ENCODE measurements at places on chromosomes 7 and 10. TPM values are rescaled to one million over a fixed set of nuclear protein-coding genes. Genes with fewer than 3 reads are reported as not detected.

- peaks cover 23% of the 10 kb centered on the region for H3K4me1 ChIP-seq
- no peak for DNase-seq
- H3K27ac ChIP-seq, result peak overlapping the region; percentile 62
- peaks cover 54% of the 10 kb centered on the region for H3K36me3 ChIP-seq
These were observed 7.3 kb downstream of the SEPHS1 start for GRCh38 chr10:13340626-13341376.

- H3K36me3 ChIP-seq, result no peaks in the 10 kb centered on the region
- H3K27ac ChIP-seq, result no peak overlapping the region
- no peaks in the 10 kb centered on the region for H3K27me3 ChIP-seq
- H3K4me3 ChIP-seq, result no peak overlapping the region
- DNase-seq, result no peak
These were observed 1113.5 kb upstream of the AUTS2 start for GRCh38 chr7:68484731-68485130.

- peak; percentile 15 for DNase-seq
- peaks cover 2% of the 10 kb centered on the region for H3K27me3 ChIP-seq
- H3K36me3 ChIP-seq, result peaks cover 40% of the 10 kb centered on the region
These were observed 117.9 kb upstream of the AGR3 start for GRCh38 chr7:16999541-17000267.

GRCh38 chr7:1733206-1733907 lies 63.3 kb downstream of the ELFN1 start:
- no peak overlapping the region for H3K27ac ChIP-seq
- H3K4me1 ChIP-seq, result peaks cover under 1% of the 10 kb centered on the region
- H3K36me3 ChIP-seq, result no peaks in the 10 kb centered on the region
- H3K27me3 ChIP-seq, result no peaks in the 10 kb centered on the region

SEMA3E gene
- total RNA-seq, result not detected

NFKB2 gene
- 323 TPM for total RNA-seq

DNA sequence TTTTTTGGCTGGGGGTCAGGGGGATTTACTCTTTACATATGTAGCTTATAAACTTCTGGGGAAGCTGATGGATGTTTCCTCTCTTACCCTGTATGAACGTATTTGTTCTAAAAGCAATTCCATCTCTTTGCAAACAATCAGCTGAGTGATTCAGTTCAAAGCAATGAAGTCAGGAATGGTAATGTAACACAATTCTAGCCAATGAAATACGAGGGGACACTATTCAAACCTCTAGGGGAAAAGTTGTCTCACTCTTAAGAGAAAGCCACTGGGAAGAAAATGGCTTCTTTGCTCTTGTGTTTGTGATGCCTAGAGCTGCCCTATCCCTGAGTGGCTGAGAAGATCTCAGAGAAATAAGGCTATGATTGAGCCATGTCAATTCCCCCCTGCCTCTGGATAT lies 134.8 kb upstream of the SEMA3C start:
- no peak for DNase-seq
- H3K27ac ChIP-seq, result no peak overlapping the region
- H3K36me3 ChIP-seq, result no peaks in the 10 kb centered on the region
- no peak overlapping the region for H3K4me3 ChIP-seq
- H3K27me3 ChIP-seq, result no peaks in the 10 kb centered on the region

CAMK2B gene
- 1.9 TPM for total RNA-seq

DNA sequence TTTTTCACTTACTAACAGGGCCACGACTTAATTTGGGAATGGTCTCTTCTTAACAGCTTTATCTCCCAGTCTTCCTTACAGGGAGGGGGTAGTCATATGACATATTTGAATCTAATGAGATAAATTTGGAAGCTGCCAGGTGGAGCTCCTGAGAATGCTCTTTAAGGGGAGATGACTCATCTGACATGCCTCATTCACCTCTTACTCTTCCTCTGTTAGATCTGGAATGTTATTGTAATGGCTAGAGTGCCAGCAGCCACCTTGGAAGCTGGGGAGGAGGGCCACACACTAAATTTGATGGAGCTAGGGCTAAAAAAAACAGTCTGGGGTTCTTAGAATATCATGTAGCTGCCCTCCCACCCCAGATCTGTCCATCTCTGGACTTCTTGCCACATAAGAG lies 22.7 kb downstream of the HECW1 start:
- no peaks in the 10 kb centered on the region for H3K4me1 ChIP-seq
- H3K36me3 ChIP-seq, result no peaks in the 10 kb centered on the region
- no peak for DNase-seq
- H3K27me3 ChIP-seq, result peaks cover 1% of the 10 kb centered on the region
- no peak overlapping the region for H3K27ac ChIP-seq

PLXDC2 gene
- total RNA-seq, result not detected

DNA sequence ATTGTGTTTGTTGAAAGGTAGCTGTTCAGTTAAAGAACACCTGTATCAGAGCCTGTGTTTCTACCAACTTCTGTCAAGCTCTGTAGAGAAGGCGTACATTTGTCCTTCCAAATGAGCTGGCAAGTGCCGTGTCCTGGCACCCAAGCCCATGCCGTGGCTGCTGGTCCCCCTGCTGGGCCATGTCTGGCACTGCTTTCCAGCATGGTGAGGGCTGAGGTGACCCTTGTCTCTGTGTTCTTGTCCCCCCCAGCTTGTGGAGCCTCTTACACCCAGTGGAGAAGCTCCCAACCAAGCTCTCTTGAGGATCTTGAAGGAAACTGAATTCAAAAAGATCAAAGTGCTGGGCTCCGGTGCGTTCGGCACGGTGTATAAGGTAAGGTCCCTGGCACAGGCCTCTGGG lies 154.9 kb downstream of the EGFR start:
- no peak overlapping the region for H3K27ac ChIP-seq
- no peak overlapping the region for H3K4me3 ChIP-seq
- H3K4me1 ChIP-seq, result no peaks in the 10 kb centered on the region
- peaks cover 2% of the 10 kb centered on the region for H3K27me3 ChIP-seq

DNA sequence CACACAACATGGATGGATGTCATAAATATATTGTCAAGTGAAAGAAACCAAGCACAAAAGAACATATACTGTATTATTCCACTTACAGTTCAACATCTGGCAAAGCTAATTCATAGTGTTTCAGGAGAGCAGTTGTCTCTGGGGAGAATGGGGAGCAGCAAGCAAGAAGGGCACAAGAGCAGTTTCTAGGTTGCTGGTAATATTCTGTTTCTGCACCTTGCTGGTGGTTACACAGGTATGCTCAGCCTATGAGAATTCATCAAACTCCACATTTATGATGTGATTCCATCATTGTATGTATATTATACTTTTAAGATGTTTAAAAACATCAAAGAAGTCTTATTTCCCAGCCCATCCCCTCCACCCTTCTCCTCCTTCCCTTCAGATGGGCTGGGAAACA lies 18.1 kb upstream of the PALS2 start:
- H3K4me3 ChIP-seq, result no peak overlapping the region
- no peak for DNase-seq

DNA sequence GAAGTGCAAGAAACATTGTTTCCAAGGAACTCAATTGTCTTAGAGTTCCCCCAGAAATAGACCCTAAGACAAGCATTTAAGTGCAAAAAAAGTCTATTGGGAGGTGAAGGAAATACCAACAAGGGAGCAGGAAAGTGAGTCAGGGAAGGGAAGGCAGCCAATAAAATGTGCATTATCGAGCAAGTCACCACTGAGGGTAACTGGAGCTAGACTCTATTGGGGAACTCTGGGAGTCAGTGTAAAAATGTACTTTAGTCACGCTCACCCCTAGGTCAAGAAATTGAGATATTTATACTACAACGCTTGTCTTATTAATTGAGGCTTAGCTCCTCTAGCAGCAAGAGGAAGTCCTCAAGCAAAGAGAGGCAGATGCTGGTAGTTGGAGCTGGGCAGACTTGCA lies 137.7 kb downstream of the RTKN2 start:
- H3K4me3 ChIP-seq, result no peak overlapping the region
- no peak for DNase-seq
- H3K4me1 ChIP-seq, result peaks cover 13% of the 10 kb centered on the region
- H3K36me3 ChIP-seq, result peaks cover 22% of the 10 kb centered on the region
- H3K27ac ChIP-seq, result no peak overlapping the region

ANKRD7 gene
- not detected for total RNA-seq

DNA sequence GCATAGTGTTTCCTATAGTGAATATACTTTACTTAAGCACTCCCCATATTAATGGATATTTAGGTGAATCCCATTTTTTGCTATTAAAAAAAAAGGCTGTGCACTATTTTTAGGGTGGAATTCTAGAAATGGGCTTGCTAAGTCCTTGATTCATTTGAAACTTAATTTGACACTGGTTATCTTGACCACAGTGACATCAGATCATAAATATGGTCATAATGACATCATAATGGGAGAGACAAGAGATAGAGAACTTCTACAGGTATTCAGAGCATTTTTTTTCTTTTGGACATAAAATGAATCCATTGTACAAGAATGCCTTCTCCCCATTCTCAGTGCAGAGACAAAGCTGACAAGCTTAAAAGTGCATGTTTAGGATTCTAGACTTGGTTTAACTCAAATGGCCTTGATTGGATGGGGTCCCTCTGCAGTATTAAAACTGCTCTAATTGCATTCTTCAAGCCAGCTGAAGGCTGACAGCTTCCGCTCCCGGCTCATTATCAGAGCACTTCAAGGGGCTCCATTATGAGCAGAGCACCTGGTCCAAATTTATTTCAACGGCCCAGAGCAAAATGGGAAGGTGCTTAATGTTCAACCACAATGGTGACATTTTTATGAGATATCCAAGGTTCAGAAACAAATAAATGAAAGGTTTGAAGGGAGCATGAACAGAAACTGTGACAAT lies 104.8 kb downstream of the JAZF1 start:
- peaks cover 21% of the 10 kb centered on the region for H3K27me3 ChIP-seq
- no peak overlapping the region for H3K4me3 ChIP-seq
- no peaks in the 10 kb centered on the region for H3K36me3 ChIP-seq
- no peaks in the 10 kb centered on the region for H3K4me1 ChIP-seq
- no peak overlapping the region for H3K27ac ChIP-seq

DNA sequence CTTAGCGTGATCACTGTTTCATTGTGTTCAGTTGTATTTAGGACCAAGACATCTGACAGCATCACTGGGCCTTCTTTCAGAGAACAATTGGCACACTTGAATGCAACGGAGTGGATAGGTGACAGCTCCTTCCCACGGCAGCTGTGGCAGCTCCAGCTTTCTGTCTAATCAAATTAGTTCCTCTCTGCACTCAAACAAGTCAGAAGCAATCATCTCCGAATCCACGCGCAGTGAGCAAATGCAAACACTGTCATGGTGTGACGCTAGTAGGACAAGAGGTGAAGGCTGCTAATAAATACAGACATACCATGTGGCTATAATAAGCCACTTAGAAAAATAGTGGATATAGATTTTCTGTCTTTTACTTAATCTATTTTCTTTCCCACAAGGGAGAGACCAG lies 542.4 kb downstream of the ACTR3B start:
- H3K27me3 ChIP-seq, result no peaks in the 10 kb centered on the region
- H3K36me3 ChIP-seq, result no peaks in the 10 kb centered on the region
- no peak for DNase-seq
- no peak overlapping the region for H3K27ac ChIP-seq
- H3K4me1 ChIP-seq, result no peaks in the 10 kb centered on the region

DNA sequence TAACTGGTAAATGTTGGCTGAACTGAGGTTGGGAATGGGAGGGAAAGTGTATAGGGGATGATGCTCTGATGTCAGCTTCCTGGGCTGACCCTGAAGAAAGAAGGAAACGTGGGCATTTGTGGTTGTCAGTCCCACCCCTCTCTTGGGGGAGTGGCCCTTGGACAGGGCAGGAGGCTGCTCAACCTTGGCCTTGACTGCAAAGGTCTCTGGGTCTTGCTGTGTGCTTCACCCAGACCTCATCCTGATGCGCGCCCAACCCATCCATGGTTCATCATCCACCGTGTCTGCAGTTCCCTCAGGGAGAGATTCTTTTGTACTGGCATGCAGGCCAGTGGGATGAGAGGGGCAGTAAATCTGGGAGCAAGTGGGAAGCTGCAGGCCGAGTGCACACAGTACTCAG lies 4.7 kb upstream of the ZYX start:
- no peak overlapping the region for H3K27ac ChIP-seq
- peaks cover 65% of the 10 kb centered on the region for H3K4me1 ChIP-seq
- H3K4me3 ChIP-seq, result no peak overlapping the region

ITGA8 gene
- total RNA-seq, result not detected

DNA sequence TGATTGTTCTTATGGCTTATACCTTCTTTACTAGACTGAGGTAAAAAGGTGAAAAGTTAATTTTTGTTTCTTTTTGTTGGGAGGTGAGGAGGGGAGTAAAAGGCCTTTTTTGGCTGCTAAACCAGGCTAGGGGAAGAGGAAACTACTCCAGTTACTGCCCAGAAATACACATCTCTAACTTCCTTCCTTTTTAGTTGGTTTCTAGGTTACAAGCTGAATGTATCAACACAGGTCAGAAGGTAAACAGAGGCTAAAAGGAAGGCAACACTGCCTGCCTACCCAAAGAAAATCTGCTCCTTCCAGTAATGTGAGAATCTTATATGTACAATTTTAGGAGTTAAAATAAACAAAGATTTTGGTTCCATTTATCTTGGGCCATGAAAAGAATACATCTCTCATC lies 140.4 kb downstream of the NRBF2 start:
- no peaks in the 10 kb centered on the region for H3K27me3 ChIP-seq
- H3K36me3 ChIP-seq, result no peaks in the 10 kb centered on the region
- no peak overlapping the region for H3K4me3 ChIP-seq

MNX1 gene
- not detected for total RNA-seq

GRCh38 chr7:99719996-99720769 lies 14.8 kb downstream of the CYP3A7 start:
- H3K4me1 ChIP-seq, result peaks cover 1% of the 10 kb centered on the region
- H3K4me3 ChIP-seq, result no peak overlapping the region
- DNase-seq, result no peak
- no peaks in the 10 kb centered on the region for H3K36me3 ChIP-seq
- H3K27me3 ChIP-seq, result no peaks in the 10 kb centered on the region
- H3K27ac ChIP-seq, result no peak overlapping the region

GRCh38 chr10:67788028-67788886 lies 49.7 kb downstream of the DNAJC12 start:
- peaks cover 42% of the 10 kb centered on the region for H3K4me1 ChIP-seq
- no peaks in the 10 kb centered on the region for H3K27me3 ChIP-seq
- H3K27ac ChIP-seq, result no peak overlapping the region
- H3K36me3 ChIP-seq, result no peaks in the 10 kb centered on the region
- H3K4me3 ChIP-seq, result no peak overlapping the region
- peak; percentile 58 for DNase-seq

DNA sequence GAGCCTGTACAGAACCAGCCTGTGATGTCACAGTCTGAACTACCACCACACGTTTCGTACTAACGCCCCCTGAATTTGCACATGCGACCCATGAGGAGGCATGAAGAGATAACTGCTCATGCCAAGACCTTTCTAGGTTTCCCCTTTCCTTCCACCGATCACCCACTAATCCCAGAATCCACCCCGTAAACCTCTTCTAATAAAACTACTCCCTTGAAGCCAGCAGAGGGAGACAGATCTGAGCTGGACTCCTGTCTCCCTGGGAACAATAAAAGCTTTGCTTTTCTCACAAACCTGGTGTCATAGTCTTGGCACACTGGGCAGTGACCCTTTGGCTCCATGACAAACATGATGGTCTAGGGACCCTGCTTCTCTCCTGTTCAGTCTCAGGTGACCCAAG lies 144.5 kb downstream of the FRMD4A start:
- H3K4me1 ChIP-seq, result peaks cover 20% of the 10 kb centered on the region
- no peak for DNase-seq
- H3K4me3 ChIP-seq, result no peak overlapping the region
- H3K36me3 ChIP-seq, result no peaks in the 10 kb centered on the region
